ENCODE measurements at places on chromosomes 5 and 9.
A peak's percentile ranks its signal among the peaks of the same experiment; 100 is the strongest.

GRCh38 chr5:127423173-127423798 lies 94.2 kb upstream of the PRRC1 start:
- DNase-seq: no peak

DNA sequence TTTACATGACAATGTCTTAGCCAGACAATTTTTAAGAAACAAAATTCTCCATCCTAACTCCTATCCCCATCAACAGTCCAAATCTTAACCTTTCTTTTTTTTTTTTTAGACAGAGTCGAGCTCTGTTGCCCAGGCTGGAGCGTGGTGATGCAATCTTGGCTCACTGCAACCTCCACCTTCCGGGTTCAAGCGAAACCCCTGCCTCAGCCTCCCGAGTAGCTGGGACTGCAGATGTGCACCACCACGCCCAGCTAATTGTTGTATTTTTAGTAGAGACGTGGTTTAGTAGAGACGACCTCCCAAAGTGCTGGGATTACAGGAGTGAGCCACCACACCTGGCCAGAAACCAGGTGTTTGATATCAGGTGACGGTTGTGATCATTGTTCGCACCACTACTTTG lies 10.2 kb downstream of the ABL1 start:
- no peak for DNase-seq

GRCh38 chr5:316210-317085 lies 5.1 kb upstream of the AHRR start:
- no peak for DNase-seq

DNA sequence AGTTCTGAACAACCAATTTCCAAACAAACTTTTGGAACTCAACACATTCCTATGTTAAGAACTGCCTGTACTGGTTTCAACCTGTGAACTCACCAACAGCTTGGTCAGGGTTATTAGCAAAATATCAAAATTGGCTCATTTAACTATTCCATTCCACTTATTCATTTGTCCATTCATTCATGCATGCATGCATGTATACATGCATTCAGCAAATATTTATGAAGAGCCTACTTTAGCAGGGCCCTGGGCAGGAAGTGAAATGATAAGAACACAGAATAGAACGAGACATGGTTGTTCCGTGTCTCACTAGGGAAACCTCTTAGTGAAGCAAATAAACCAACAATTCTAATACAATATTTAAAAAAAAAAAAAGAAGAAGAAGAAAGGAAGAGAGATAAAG lies 107.4 kb downstream of the GLIS3 start:
- DNase-seq: no peak

GRCh38 chr5:32805971-32806638 lies 95.0 kb downstream of the NPR3 start:
- DNase-seq: peak; percentile 72

All from fibroblast of skin of left quadriceps (primary cell).